ENCODE measurements at places on chromosomes 5 and 9. TPM values are rescaled to one million over a fixed set of nuclear protein-coding genes. Genes with fewer than 3 reads are reported as not detected.

CCL28 gene
- 0.09 TPM for total RNA-seq

ANKRD31 gene
- total RNA-seq = not detected

DNAJC18 gene
- total RNA-seq = 7.9 TPM

JAKMIP2 gene
- not detected for total RNA-seq

RPL12 gene
- total RNA-seq = 2,837 TPM

GFI1B gene
- 0.17 TPM for total RNA-seq

PCDHGB2 gene
- total RNA-seq = 0.11 TPM

DND1 gene
- total RNA-seq = 0.88 TPM

PRLR gene
- 0.02 TPM for total RNA-seq

ATOX1 gene
- total RNA-seq = 204 TPM

HSPB3 gene
- total RNA-seq = not detected

RNF183 gene
- not detected for total RNA-seq

SPRY4 gene
- 8.4 TPM for total RNA-seq

PCDHA10 gene
- total RNA-seq = 0.02 TPM

FOXD1 gene
- total RNA-seq = 12.2 TPM

ADGRD2 gene
- not detected for total RNA-seq

GAPT gene
- total RNA-seq = not detected

SDHA gene
- total RNA-seq = 124 TPM

HRCT1 gene
- 0.40 TPM for total RNA-seq

GRXCR2 gene
- total RNA-seq = not detected

F12 gene
- 25.7 TPM for total RNA-seq

JMY gene
- 2.2 TPM for total RNA-seq

FGF1 gene
- 0.25 TPM for total RNA-seq

REEP2 gene
- total RNA-seq = 7.1 TPM

IFNA2 gene
- not detected for total RNA-seq

SH3TC2 gene
- total RNA-seq = 0.41 TPM

PCDHB10 gene
- total RNA-seq = not detected

PNPLA7 gene
- total RNA-seq = 0.59 TPM

SMIM23 gene
- not detected for total RNA-seq

PCDHGC4 gene
- total RNA-seq = not detected

ENTREP1 gene
- total RNA-seq = 0.60 TPM

BTNL9 gene
- total RNA-seq = 1.2 TPM

SPAAR gene
- total RNA-seq = 0.13 TPM

CEL gene
- total RNA-seq = 0.68 TPM

ZNF366 gene
- total RNA-seq = not detected

KIF4B gene
- total RNA-seq = not detected
